NCI-H1105 treated with DMSO at 0.1 percent for 48 hours (cell line): ENCODE measurements at places on chromosomes 6 and 20.

GRCh38 chr6:14372734-14373489 lies 255.3 kb downstream of the CD83 start:
- peak; percentile 69 for DNase-seq

DNA sequence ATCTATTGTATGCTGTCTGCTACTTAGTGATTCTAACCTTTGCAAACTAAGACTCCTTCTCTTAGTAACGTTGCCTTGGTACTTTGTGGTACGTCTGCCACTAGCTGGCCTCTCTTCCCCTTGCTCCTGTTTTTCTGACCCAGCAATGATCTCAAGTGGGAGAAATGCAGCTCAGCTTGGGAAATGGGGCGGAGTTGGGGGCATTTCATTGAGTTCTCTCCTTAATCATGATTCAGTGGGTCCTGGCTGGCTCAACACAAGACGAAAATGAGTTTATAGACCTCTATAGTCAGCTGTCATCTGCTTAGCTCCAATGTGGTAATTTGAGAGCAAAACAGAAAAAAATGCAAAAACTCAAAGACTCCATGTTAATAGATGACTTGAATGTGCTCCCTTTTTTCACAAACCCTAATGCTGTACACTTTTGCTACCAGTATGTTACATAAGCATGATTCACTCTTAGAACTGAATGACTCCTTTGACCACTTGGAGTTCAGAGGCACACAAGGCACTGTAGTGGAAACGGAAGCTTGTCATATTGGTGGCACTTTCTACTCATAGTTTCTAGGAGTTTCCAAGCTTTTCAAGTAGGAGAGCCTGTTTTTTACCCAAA lies 55.3 kb upstream of the SOX4 start:
- no peak for DNase-seq

DNA sequence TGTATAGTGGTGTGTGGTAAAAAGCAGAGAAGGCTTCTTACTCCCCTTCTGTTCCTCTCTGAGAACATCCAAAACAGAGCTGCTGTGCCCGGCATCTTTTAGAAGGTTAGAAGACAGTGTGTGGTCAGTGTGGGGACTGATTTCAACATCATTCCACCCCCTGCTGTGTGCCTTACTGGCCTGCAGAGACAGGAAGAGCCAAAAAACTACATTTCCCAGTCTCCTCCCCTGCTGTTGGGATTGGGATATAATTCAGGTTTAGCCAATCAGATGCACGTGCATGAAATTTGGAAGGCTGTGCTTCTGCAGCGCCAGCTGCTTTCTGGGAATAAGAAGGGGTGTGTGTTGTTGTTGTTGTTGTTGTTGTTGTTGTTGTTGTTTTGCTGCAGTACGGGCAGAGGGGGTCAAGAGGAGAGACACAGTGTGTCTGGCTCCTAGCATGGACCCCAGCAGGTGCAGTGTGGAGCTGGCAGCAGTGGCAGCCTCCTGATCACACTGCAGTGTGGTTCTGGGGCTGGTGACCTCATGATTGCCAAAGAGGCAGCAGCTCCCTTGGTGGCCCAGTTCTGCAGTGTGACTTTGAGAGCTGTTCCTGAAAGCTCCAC lies 74.7 kb downstream of the MRPL14 start:
- no peak for DNase-seq

DNA sequence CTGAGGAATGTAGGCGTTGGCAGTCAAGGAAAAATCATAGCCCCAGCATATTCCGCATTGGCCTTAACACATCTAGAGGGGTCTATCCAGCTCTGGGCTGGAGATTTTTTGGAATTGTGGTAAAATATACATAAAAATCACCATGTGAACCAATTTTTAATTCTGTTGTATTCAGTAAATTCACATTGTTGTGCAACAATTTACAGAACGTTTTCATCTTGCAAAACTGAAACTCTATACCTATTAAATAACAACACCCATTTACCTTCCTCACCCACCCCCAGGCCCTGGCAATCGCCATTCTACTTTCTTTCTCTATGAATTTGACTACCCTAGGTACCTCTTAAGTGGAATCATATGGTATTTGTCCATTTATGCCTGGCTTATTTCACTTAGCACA lies 6.8 kb upstream of the JAG1 start:
- DNase-seq = no peak

GRCh38 chr6:26333476-26334297 lies 31.3 kb upstream of the BTN3A2 start:
- DNase-seq = no peak

- no peak for DNase-seq
Observed at GRCh38 chr6:52834481-52834880, 6.1 kb downstream of the GSTA5 start.

DNA sequence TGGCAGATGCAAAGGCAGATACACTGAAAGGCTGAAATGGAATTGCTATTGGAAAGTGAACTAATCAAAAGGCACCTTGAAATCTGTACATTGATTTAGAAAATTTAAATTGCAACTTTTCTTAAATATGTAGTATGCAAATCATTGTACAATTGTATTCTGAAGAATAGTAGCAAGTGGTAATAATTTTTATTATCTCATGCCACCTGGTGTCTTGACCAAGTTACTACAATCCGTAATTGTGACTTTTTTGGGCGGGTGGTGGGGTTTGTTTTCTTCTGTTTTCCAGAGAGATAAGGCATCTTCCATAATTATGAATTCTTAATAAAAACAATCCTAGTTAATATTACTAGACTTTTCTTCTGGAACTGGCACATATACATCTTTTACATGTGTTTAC lies 12.5 kb upstream of the BCKDHB start:
- DNase-seq = peak; percentile 56

- DNase-seq = no peak
Observed at GRCh38 chr6:68400396-68400795, 234.7 kb upstream of the ADGRB3 start.

- no peak for DNase-seq
Observed at GRCh38 chr6:169906688-169907418, 155.4 kb downstream of the ERMARD start.

DNA sequence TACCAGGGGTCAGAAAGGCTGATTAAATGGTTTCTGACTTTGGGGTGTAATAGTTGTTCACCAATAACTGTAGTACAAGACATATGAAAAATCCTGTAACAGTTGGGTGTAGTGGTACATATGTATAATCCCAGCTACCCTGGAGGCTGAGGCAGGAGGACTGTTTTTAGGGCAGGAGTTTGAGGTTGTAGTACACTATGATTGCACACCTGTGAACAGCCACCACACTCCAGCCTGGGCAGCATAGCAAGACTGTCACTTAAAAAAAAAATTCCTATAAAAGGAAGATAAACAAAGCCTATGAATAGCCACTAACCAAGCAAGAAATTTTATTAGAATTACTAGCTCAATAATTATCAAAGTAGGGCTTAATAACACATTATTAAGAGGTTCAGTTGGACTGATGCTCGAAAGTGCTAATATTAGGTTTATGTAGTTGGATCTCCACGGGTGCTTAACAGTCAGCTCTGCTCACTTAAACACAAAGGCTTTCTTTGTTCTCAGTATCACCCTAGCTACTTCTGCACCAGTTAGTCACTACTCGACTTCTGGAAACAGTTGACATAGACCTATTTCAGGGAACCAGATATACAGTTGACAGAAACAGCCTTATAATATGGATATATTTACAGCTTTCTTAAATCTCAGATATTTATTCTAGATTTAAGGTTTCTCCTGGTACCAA lies 113.0 kb downstream of the MTFR2 start:
- DNase-seq = no peak
